ENCODE measurements at places on chromosomes 1 and 21. TPM values are rescaled to one million over a fixed set of nuclear protein-coding genes. Genes with fewer than 3 reads are reported as not detected.

The RNF186 gene
- not detected for total RNA-seq

The SH2D1B gene
- 0.05 TPM for total RNA-seq

GRCh38 chr1:57843760-57844159 lies 419.9 kb upstream of the DAB1 start:
- DNase-seq, result no peak

- no peak for DNase-seq
These were observed 354.3 kb upstream of the NEGR1 start for GRCh38 chr1:72636631-72637030.

The NPHS2 gene
- not detected for total RNA-seq

DNA sequence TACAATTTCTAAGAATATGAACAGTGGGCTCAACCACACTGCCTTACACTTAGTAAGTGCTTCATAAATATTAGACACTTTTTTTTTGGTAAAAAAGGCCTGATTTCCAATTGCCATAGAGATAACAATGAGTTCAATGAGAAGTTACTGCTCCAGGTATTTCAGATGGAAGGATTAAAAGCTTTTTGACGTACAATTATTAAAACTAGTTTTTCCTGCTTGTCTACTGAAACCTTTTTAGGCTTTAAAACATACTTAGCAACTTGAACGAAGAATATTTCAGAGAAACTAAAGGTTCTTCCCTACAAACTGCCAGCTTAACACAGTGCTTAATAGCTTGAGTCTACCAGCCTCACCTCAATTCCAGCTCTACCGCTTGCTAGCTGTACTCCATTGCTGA lies 43.7 kb downstream of the TRIT1 start:
- DNase-seq, result no peak

DNA sequence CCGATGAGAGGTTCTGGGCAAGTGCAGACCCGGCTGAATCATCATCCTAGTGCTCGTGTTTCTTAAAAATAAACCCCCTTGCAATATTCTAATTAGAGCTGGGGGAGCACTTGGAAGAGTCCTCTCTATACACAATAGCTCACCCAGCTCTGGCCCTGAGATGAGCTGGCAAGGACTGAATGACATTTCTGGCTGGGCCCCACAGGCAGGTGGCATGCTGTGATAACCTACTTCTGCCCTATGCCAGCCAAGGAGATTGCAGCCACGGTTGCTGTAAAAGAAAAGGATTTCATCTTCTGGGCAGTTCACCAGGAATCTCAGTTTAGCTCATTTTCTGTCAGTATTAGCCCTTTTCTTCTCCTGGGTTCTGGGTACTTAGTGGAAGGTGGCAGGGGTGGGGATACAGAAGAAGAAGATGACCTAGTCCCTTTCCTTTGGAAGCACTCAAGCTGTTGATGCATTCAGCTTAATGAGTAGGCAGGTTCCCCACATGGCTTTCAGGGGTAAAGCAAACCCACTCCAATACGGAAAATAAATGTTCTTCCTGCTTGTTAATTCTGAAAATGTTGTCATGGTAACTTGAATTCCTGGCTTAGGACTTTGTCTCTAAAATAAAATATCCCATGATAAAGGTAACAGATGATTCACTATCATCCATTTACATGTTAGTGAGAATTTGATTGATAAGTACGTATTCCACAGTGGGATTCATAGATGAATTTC lies 32.2 kb downstream of the VASH2 start:
- no peak for DNase-seq

DNA sequence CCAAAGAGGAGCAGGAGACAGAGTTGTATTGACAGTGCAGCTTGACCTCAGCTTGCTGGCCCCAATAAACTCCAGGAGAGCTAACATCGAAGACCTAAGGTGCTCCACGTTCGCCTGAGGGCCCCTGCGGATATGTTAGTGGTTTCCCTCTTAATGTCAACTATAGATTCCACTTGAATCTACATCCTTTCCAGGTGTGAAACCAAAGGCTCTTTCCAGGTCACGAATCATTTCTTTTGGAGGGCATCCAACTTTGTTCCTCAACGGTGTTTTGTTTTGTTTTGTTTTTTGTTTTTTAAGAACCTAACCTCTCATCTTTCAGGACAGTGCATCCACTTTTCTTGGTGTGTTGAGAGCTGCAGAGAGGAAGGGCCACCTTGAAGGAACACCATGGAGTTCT lies 267.6 kb upstream of the SGIP1 start:
- no peak for DNase-seq

The CHI3L2 gene
- total RNA-seq, result 2.5 TPM

DNA sequence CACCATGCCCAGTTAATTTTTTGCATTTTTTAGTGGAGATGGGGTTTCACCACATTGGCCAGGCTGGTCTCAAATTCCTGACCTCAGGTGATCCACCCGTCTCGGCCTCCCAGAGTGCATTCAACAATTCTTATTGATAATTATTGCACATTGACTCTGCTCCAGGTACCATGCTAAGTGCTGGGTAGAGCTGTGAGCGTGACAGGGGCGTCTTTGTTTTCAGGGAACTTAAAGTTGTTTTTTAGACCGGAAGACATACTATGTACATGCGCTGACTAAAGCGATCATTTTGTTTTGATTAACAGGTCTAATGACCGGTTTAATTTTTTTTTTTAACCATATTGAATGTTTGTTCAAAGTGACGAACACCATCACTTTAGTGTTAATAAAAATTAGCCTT lies 4.0 kb downstream of the CD247 start:
- no peak for DNase-seq

DNA sequence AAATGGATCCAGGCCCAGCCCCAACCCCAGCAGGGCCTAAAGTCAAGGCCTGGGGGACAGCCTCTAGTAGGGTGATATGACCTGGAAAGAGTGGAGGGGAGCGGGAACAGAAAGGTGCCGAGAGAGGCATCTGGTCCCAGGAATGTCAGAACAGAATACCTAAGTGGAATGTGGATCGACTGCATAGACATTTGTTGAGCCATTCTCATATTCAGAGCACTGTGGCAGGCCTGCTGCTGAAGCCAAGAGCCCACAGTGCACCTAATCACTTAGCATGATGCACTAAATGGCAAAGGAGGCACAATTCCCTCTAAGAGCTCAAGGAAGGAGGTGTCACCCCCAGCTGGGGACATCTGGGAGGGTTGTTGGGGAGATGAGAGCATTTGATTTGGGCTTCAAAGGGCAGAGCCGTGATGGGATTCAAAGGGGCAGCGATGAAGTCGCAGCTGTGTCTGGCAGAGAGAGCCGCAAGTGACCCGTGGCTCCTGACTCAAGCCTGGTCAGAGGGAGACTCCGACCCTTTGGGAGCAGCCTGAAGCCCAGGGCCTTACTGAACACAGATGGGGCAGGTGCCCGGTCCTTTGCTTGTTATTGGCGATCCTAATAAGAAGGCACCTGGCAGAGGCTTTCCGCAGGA lies 8.6 kb upstream of the PKP1 start:
- DNase-seq, result no peak

The LRRC53 gene
- total RNA-seq, result not detected

GRCh38 chr21:41390043-41390639 lies 28.3 kb downstream of the MX2 start:
- no peak for DNase-seq

- no peak for DNase-seq
These were observed 56.7 kb downstream of the SRSF11 start for GRCh38 chr1:70277875-70278274.

- no peak for DNase-seq
These were observed 23.4 kb upstream of the PTP4A2 start for GRCh38 chr1:31961536-31961935.

The BEND5 gene
- total RNA-seq, result not detected

- no peak for DNase-seq
These were observed 33.5 kb downstream of the ADGRL2 start for GRCh38 chr1:81834268-81834667.

DNA sequence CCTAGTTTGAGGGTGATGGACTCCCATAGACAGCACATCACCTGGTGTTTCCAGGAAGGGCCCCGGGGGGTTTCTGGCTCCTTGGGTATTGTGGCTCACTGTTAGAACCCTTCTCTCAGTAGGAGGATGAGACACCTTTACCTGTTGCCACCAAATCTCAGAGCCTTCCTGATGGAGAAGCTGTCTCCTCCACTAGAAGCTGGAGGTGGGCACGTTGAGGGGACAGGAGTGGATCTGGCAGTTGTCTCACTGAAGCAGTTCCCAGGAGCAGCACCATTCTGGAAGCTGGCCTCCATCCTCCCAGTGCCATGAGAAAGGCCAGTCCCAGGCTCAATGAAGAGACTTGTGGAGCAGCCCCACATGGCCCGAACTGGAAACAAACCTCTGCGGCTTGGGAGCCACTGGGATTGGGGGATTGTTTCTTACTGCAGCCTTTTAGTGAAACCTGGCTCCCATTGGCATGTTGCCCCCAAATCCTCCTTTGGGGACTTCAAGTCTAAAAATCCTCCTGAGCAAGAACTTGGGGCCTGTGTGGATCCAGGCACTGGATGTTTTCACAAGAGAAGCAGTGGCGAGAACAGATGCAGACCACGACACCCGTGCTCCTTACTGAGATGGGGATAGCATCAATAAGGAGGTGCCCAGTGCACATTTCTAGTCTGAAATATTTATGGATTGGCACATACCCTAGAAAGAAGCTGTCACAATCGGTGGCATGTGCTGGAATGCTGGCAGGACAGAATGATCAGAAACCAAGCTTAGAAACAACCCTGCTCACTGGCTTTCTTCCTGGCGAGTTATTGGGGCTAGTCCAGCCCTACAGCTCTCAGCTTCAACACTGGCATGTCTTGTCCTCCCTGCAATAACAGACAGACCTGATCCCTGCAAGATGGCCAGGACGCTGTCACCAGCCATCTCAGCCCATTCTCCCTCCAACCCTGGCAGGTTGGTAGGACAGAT lies 223.7 kb upstream of the AJAP1 start:
- no peak for DNase-seq

- DNase-seq, result no peak
These were observed 1.0 kb upstream of the NADK start for GRCh38 chr1:1779320-1779675.

The FALEC gene
- total RNA-seq, result 0.55 TPM

DNA sequence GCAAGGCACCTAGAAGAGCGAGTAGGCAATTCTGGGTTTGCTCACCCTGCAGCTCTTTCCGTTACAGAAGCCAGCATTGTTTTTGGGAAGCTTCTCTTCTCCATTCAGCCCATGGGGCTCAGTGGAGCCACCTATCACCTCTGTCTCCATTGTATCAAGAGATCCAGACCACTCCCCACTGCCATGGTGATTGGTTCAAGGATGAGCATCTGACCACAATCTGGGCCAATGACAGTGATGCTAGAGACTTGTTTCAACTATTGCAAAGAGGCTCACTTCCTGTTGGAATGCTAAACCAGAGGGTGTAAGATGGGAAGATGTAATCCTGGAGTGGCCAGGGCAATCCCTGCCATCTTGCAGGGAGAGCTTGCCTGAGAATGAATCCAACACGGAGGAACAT lies 6.6 kb downstream of the SPATA21 start:
- DNase-seq, result peak; percentile 27

- no peak for DNase-seq
These were observed 656.4 kb upstream of the ADGRL2 start for GRCh38 chr1:81144240-81144825.

- DNase-seq, result no peak
These were observed 161.3 kb upstream of the KCNJ6 start for GRCh38 chr21:38077569-38077968.

The VHLL gene
- not detected for total RNA-seq

GRCh38 chr1:226497991-226498639 lies 50.4 kb upstream of the STUM start:
- no peak for DNase-seq

DNA sequence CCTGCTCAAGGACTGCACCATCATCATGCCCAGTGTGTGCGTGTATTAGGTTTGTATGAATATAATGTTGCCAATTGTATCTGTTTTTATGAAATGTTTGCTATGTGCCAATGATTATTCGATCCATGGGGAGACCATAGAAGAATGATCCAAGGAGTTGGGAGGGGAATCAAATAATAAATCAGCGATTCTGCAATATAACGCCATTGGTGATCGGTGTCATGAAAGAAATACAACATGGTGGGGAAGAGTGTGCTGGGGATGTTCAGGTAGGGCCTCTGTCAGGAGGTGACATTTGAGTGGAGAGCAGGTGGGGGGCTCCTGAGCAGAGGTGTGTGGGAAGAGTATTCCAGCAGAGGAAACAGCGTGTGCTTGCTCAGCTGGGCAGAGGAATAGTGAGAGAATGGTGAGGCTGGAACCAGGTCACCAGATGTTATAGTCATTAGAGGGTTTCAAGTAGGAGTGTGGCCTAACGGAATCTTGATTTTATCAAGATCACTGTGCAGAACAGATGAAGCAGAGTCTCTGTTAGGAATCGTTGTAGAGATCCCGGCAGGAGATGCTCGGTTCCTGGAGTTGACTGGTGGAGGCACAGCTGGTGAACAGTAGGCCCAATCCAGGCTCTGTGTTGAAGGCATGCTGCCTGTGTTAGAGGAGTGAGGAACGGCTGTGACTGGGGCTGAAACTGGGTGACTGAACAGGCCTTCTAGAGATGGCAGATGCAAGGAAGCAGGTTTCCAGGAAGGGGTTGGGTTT lies 2.9 kb upstream of the ZNF496 start:
- DNase-seq, result no peak

DNA sequence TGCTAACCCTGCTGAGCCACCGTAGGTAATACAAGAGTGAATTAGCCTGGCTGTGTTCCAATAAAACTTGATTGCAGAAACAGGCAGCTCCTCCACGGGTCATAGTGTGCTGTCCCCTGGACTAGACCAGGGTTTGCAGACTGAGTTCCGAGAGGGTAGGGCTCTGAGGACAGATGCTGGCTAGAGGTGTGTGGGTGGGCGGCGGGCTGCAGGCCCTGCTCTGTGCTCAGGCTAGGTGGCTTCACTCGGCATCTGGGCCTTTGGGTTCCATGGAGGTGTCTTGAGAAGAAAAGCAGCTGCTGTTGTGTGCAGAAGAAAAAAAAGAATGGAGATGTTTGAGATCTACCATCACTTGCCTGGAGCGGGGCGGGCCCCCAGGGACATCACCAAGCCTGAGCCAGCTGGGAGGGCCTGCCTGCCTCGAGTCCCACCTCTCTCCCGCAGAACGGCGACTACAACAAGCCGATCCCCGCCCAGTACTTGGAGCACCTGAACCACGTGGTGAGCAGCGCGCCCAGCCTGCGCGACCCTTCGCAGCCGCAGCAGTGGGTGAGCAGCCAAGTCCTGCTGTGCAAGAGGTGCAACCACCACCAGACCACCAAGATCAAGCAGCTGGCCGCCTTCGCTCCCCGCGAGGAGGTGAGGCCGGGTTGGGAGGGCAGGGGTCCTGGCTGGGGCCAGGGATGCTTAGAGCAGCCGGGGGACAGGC lies 7.9 kb downstream of the TMEM201 start:
- no peak for DNase-seq

The C8A gene
- total RNA-seq, result not detected
